Vagina (tissue), 2 donors: ENCODE measurements at places on chromosomes 6 and 20.

DNA sequence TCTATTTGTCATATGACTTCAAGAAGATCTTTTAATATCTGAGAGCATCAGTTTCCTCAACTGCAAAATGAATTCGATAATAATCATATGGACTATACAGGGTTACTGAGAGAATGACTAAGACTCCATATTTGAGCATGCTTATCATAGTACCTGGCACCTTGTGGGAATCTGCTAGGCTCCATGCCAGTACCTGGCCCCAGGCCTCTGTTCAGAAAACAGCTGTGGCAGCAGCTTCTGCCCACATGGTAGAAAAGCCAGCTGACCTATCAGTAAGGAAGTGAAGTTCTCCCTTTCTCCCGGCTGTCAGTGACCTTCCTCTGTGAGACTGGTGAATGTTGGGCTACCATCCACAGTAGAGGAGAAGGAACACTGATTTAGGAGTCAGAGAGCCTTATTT is 574.9 kb upstream of the CHD6 start:
- no peak for DNase-seq

GRCh38 chr6:29680904-29681303 is at the start of gene ZFP57:
TSS of gene ZFP57 (minus strand) at chr6:29681152. CDS start at chr6:29677003, 4,149 bp downstream.
- no peak for DNase-seq

DNA sequence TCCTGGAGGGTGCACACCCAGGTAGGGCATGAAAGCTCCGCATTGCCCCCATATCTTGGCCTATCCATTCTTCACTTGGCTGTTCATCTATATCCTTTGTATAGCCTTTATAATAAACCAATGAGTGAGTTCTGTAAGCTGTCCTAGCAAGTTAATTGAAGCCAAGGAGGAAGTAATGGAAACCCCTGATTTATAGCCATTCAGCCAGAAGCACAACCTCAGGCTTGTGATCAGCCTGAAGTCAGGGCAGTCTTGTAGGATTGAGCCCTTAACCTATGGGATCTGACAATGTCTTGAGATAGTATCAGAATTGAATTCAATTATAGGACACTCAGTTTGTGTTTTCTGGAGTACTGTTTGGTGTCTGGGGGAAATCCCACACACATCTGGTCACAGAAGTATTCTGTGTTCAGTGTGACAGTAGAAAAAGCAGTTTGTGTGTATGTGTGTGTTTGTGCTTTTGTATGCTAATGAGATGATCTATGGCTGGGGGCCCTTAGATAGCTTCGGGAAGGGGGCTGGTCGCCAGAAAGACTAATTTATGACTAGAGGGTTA is 5.7 kb downstream of the NT5E start:
- DNase-seq: no peak

DNA sequence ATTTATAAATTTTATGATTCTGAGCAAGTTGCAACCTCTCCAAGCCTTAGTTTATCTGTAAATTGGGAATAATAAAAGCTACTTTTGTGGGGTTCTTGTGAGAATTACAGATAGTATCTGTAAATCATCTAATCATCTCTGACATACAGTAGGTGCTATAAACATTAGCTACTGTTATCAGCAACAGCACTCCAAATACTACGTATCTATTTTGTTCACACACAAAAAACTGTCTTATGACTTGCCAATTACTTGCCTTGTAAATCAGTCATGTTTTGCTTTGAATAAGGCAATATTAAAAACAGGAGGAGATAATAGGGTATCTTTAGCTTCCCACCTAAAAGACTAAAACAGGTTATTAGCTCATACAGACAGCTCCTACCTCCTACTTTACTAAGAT is 36.7 kb downstream of the DTNBP1 start:
- no peak for DNase-seq

- DNase-seq: no peak
Measured at GRCh38 chr6:31836474-31837368, 9.2 kb downstream of the HSPA1B start.

DNA sequence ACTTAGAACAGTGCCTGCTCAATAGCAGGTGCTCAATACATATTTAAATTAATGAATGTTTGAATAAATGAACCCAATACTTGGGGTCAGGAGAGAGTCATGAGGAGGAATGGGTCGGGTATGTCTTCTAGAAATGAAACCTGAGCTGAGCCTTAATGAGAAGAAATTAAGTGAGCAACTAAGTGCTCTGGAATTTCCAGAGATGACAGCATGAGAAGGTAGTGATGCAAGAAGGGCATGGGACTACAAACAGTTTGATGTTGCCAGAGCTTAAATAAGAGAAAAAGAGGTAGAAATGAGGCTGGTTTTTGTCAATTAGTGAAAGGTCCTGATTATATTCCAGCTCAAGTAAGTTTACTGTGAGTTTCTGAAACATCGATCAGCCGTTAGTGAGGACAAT is 82.9 kb downstream of the PDE10A start:
- DNase-seq: no peak

GRCh38 chr6:133637436-133637835 is 251.5 kb upstream of the TCF21 start:
- DNase-seq: no peak

- no peak for DNase-seq
Measured at GRCh38 chr6:85470023-85470410, 20.1 kb downstream of the NT5E start.

- DNase-seq: no peak
Measured at GRCh38 chr6:28257042-28257441, 2.1 kb upstream of the NKAPL start.

GRCh38 chr6:111614833-111615582 is 9.3 kb upstream of the TRAF3IP2 start:
- no peak for DNase-seq

- no peak for DNase-seq
Measured at GRCh38 chr6:116616737-116617053, 416 bp downstream of the RSPH4A start.

- no peak for DNase-seq
Measured at GRCh38 chr20:54168961-54169862, 4.6 kb downstream of the CYP24A1 start.

DNA sequence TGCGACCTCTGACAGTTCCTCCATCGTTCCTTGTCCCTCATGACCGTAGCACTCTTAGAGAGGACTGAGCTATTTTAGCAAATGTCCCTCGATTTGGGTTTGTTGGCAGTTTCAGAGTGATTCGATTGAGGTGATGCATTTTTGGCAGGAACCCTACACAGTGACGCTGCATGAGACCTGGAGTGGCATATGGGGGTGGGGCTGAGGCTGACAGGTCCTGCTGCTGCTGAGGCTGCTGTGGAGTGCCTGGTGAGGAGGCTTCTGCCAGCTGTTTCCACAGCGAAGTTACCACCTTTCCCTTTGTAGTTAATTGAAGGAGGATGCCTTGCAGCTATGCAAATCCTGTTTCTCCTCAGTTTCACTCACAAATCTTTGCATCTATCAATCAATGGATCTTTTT is 19.8 kb downstream of the PXDC1 start:
- DNase-seq: no peak

DNA sequence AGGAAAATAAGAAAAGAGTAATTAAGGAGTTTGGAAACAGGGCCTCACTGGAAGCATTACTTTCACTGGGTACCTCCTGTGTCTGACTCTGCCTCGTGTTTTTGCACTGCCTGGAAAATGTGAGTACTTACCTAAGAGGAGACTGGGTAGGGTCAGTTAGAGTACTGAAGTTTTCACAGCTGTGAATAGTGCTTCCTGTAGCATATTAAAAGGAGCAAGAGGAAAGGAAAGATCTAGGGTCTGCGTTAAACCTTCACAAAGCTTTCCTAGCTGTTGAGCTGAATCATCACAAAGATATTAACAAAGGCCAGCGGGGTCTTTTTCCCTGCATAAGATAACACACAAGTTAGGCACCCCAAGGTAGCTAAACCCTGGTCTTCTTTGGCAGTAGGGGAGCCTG is 82.3 kb downstream of the MLIP start:
- no peak for DNase-seq

DNA sequence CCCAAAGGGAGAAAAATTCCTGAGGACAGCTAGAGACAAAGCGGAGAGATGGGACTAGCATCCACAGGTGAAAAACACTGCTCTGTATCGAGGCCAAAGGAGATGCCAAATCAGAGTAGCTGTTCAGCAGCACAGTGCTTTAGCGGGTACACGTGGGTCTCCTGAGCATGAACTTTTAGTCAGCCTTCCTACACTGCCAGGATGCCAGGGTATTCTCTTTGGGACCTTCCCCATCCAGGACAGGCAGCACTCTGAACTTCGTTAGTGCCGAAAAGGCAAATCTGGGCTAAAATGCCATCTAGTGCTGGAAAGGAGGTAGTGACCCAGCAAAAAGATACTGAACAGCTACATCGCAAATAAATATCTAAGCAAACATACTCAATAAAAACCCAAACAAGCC is 64.9 kb downstream of the C6orf58 start:
- no peak for DNase-seq

DNA sequence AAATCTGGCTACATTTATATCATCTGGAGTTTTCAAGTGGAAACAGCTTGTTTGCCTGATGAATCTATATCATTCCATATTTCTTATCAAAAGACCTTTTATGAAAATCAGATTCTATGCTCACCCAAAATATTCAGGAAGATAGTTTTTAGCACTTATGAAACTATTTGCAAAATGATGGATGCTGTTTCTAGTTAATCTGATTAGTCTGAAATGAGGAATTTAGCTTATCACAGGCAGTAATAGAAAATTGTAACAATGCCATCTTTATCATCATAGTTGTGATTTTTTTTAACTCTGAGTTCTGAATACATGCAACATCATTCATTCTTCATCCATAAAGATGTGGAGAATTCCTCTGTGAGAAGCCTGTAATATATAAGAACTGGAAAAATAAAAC is 229.7 kb downstream of the PLCB1 start:
- DNase-seq: no peak

- no peak for DNase-seq
Measured at GRCh38 chr20:37948956-37949355, 46.0 kb downstream of the VSTM2L start.

- no peak for DNase-seq
Measured at GRCh38 chr6:45898941-45899682, 116.5 kb downstream of the CLIC5 start.

DNA sequence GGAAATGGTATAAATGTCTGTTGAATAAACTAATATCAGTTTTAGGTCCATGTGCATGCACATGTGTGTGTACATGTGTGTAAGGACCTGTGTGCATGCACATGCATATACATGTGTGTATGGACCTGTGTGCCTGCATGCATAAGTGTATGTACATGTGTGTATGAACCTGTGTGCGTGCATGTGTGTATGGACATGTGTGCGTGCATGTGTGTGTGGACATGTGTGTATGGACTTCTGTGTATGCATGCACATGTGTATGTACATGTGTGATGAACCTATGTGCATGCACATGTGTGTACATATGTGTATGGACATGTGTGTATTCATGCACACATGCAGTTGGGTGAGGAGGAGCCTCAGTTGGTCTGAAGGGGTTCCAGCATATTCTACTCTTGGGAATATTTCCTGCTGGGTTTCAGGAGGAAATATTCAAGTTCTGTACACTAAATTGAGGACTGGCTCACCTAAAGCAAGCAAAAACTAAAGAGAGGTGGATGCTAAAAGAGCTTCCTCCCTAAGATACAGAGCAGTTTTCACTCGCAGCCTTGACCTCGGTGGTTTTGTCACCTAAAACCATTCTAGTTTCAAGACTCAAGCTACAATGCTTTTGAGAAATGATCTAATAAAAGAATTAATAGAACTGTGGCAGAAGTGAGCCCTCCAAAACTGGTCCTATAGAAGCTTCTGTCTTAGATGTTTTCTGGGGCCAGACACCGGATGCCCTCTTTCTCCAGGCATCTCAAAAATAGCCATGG is 742.8 kb downstream of the MAFB start:
- DNase-seq: no peak

DNA sequence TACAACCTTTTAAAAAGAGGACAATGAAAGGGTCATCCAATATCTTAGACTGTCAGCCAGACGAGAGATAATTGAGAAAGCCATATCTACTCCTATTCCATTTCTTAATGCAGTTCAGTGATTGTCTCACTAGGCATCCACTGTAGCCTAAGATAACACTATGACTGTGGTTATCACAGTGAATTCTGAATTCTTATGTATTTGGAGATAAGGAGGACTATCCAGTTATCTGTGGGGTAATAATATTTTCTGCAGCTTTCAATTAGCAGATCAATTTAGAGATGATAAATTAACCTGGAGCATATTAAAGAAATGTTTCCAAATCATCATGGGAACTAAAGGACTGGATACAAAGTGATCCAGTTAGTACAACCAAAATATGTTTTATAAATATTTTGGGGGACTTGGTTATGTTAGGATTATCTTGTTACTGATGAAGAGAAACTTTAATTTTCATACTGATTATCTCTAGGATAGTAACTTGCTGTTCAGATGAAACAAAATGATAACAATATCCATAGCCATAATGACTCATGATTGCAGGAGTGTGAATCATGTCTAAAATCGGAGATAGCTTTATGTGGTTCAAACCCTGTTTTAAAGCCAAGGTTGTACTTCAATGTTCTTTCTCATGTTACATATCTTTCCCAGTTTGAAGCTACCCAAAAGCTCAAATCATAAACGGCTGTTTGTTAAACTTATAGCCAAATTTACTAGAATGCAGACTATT is 1152.0 kb downstream of the HACE1 start:
- no peak for DNase-seq

GRCh38 chr20:57208198-57208597 is 58.2 kb downstream of the BMP7 start:
- DNase-seq: no peak

DNA sequence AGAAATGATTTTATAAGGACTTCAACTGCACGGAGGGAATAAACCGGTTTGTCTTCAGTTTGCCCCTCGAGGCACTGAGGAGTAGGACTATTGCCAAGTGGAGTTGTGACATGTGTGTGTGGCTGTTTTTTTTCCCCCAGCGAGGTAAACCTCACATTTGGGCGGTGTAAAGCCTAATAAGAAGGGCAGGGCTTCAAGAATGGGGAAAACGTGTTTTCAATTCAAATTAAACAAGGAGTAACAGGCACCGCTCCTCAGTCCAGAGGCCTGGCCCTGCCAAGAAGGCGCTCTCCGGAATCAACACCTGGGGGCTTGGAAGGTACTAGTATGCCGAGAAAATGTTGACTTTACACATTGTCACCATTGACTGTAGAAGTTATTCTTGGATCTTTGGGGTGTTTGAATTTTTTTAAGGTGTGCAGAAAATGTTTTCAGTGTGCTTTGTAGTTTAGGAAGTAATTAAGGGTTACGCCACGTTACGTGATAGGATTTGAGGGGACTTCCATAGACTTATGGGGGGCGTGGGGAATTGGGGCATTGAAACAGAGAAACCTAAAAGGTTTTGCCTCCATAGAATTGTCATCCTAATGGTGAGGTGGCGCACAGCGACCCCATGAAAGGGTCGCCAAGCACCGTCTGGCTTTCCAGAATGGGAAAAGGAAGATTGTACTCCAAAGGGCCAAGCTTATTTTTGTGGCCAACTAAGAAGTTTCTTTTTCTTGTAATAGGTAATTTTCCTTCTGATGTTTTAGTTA is 791 bp downstream of the ADGRG6 start:
- DNase-seq: no peak

DNA sequence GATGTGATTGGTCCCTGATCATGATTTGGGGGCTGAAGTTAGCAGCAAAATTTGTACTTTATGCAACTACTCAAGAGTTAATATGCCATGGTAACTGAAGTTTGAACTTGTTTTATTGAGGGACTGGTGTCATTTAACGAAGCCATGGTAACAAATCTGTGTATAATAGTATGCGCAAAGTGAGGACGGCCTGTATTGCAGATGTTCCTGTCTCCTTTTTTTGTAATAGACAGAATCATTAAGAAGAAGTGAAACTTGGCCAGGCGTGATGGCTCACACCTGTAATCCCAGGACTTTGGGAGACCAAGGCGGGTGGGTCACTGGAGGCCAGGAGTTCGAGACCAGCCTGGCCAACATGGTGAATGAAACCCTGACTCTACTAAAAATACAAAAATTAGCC is 22.3 kb downstream of the RPRD1B start:
- peak; percentile 25 for DNase-seq
